Tibial nerve (tissue), 4 donors: ENCODE measurements at places on chromosomes 11 and 22.
A peak's percentile ranks its signal among the peaks of the same experiment; 100 is the strongest.

DNA sequence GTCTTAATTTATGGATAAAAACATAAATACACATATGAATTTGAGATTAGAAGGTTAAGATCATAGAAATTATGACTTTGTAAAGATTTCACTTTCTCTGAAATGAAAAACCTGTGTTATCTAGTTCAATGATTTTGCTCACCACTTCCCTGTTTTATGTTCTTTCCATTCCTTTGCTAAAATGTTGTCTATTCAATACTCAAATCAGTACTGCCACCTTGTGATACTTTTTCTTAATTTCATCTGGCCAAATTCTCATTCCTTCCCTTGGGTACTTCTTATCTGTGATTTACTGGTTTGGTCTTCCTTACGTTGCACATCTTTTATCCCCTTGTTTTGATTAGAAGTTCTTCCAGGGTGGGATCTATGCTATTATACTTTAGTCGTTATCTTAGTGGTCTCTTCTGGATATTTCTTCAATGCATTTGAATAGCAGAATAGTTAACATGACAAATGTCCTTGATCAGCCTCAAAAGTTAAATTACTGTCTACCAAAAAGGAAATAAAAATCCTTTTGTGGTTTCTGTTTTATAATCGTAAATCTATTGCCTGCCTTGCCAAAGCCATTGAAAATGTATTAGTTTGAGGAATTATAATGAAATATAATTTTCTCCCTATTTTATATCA is 197.0 kb downstream of the PGR start:
- no peaks in the 10 kb centered on the region for H3K36me3 ChIP-seq
- no peaks in the 10 kb centered on the region for H3K4me1 ChIP-seq
- DNase-seq = no peak

DNA sequence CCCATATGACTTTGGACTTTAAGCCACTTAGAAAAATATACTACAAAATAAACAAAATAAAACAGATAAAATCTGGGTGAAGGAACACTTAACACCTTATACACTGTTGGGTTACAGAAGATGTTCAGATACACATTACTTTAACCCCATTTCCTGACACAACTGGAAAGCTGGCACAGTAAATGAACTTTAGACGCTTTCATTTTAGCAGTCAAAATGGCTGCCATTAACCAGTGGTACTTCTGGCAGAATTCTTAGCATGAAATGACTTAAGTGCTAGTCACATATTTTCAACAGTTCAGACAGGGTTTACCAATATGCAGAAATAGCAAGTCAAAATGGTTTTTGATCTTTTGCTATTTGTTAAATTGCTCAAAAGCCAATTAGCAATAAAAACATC is 37.9 kb downstream of the PIK3C2A start:
- H3K27me3 ChIP-seq = no peaks in the 10 kb centered on the region
- no peak overlapping the region for H3K4me3 ChIP-seq
- peaks cover 5% of the 10 kb centered on the region for H3K4me1 ChIP-seq
- no peak for DNase-seq
- no peaks in the 10 kb centered on the region for H3K36me3 ChIP-seq
- no peak overlapping the region for H3K27ac ChIP-seq

- no peak overlapping the region for H3K4me3 ChIP-seq
- DNase-seq = no peak
These were observed 23.9 kb upstream of the RBFOX2 start for GRCh38 chr22:36052505-36052941.

- no peak overlapping the region for H3K27ac ChIP-seq
- no peak for DNase-seq
- no peaks in the 10 kb centered on the region for H3K27me3 ChIP-seq
These were observed 439.7 kb downstream of the BUD13 start for GRCh38 chr11:116333001-116333535.

DNA sequence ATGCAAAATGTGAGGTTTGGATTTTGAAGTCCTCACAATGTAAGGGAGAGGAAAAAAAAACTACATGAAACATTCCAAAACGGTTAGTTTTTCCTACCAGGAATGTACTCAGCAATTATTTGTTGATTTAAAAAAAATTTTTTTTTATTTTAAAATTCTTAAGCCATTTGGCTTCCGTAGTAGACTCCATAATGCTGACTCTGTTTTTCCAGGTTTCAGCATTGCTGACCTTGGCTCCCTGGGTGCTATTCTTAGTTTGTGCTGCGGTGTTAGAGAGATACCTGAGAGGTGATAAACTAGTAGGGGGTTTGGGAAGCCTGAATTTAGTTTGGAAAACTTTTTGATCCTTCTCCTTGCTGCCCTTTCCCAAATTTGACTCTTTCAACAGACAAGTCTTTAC is 10.6 kb downstream of the STT3A start:
- no peaks in the 10 kb centered on the region for H3K4me1 ChIP-seq
- H3K36me3 ChIP-seq = peaks cover 18% of the 10 kb centered on the region
- no peak for DNase-seq
- no peak overlapping the region for H3K4me3 ChIP-seq
- no peaks in the 10 kb centered on the region for H3K27me3 ChIP-seq
- H3K27ac ChIP-seq = no peak overlapping the region

GRCh38 chr11:113378692-113379091 is 8.9 kb upstream of the ANKK1 start:
- DNase-seq = no peak
- no peaks in the 10 kb centered on the region for H3K4me1 ChIP-seq
- H3K27ac ChIP-seq = no peak overlapping the region
- H3K27me3 ChIP-seq = no peaks in the 10 kb centered on the region
- no peaks in the 10 kb centered on the region for H3K36me3 ChIP-seq

DNA sequence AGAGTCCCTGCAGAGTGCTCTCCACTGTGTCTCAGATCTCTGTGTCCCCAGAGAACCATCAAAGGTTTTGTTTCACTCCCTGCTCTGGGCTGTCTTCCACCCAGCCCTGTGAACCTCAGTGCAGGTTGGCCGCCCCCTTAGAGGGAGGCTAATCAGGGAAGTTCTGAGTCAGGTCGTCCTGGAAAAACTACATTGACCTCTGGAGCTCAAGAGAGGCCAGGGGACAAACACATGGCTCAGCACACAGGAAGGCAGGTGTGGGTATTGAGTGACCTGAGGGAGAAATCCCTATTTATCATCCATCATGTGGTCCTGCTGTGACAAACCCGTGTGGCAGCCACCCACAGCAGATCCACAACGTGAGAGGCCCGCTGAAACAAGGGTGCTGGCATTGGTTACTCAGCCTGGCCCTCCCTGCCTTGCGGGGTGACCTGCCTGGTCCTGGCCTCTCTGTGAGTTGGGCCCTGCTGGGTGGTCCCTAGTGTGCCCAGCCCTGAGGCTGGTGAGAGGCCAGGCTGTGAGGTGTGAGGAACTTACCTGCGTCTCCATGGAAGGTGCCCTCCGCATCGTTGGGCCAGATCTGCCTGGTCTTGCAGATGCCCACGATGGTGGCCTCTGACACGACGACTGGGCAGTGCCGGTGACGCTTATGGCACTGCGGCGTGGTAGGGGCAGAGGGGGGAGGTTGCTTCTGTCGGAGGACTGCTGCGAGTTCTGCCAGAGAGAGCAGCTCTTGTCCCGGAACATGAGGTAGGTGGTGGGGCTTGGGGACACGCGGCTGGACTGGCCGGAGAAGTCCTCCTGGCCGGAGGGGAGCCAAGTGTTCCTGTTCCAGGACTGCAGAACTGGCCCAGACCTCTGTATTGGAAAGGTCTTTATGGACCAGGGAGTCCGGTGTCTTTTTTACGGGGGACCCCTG is 669 bp upstream of the BCR start:
- H3K36me3 ChIP-seq = peaks cover 9% of the 10 kb centered on the region
- peak overlapping the region; percentile 53 for H3K4me3 ChIP-seq
- no peaks in the 10 kb centered on the region for H3K27me3 ChIP-seq
- H3K27ac ChIP-seq = peak overlapping the region; percentile 82
- H3K4me1 ChIP-seq = peaks cover 43% of the 10 kb centered on the region

GRCh38 chr22:48092866-48093265 is 1330.4 kb downstream of the TBC1D22A start:
- peaks cover 13% of the 10 kb centered on the region for H3K4me1 ChIP-seq
- no peak for DNase-seq
- H3K27me3 ChIP-seq = no peaks in the 10 kb centered on the region
- no peaks in the 10 kb centered on the region for H3K36me3 ChIP-seq

DNA sequence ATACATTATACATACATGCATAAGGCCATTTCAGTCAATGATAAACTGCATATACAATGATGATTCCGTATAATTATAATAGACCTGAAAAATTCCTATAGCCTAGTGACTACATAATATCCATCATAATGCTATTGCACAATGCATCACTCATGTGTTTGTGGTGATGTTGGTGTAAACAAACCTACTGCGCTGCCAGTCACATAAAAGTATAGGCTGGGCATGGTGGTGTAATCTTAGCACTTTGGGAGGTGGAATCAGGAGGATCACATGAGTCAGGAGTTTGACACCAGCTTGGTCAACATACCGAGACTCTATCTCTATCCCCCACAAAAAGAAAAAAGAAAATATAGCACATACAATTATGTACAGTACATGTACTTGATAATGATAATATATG is 163.7 kb upstream of the DDI1 start:
- DNase-seq = no peak
- no peak overlapping the region for H3K4me3 ChIP-seq
- H3K27ac ChIP-seq = no peak overlapping the region

DNA sequence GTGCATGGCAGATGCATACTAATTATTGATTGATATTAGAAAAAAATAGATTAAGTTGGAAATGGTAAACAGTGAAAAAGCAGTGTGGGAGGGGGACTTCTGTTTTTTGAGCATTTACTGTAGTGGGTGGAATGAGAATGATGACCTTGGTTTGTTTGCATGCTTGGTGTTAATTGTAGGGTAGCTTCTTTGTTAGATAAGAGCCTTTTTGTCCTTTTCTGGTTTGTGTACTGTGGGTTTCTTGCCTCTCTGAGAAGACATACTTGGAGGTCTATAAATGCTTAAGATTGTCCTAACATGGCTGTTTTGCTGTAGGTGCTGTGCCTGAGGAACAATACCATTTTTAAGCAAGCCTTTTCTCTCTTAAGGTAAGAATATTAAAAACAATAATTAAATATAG is 17.0 kb downstream of the MRPL48 start:
- H3K36me3 ChIP-seq = no peaks in the 10 kb centered on the region
- H3K27ac ChIP-seq = no peak overlapping the region
- no peak overlapping the region for H3K4me3 ChIP-seq
- no peak for DNase-seq
- H3K27me3 ChIP-seq = no peaks in the 10 kb centered on the region
- no peaks in the 10 kb centered on the region for H3K4me1 ChIP-seq

DNA sequence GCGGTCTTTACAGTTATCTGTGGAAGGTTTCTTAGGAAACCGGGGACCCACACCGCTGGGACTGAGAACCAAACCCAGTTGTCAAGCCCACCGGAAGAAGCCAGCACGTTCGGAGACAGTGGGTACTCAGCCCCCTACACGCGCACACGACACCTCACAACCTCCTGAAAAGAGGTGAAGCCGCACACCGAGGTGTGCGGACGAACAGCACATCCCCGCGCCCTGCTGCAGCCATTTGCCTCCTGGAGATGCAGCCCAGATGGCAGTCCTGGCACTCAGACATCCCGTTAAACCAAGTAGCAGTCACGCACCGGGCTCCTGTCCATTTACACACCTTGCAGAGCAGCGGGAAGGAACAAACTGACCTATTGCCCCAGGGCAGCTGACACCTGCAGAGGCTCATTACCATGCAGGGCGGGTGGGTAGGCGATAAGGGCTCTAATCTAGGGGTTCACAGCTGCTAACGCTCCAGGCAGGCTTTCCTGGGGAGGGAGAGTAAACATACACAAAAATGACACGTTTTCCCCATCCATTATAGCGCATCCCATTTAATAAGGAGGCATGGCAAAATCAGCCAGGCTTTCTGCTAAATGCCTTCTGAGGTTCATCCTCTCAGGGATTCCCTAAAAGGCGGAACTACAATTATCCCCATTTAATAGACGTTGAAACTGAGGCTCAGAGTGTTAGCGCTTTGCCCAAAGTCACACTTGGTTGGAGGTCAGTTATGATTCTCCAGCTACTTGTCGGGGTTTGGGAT is 864 bp upstream of the EHBP1L1 start:
- H3K36me3 ChIP-seq = peaks cover 3% of the 10 kb centered on the region
- H3K4me1 ChIP-seq = no peaks in the 10 kb centered on the region
- H3K4me3 ChIP-seq = peak overlapping the region; percentile 60
- H3K27me3 ChIP-seq = no peaks in the 10 kb centered on the region
- peak overlapping the region; percentile 94 for H3K27ac ChIP-seq

GRCh38 chr22:37309211-37310074 is 27.1 kb downstream of the CYTH4 start:
- H3K4me1 ChIP-seq = peaks cover 5% of the 10 kb centered on the region
- no peak overlapping the region for H3K27ac ChIP-seq
- H3K36me3 ChIP-seq = no peaks in the 10 kb centered on the region
- no peak overlapping the region for H3K4me3 ChIP-seq

- peak overlapping the region; percentile 67 for H3K4me3 ChIP-seq
- peak overlapping the region; percentile 96 for H3K27ac ChIP-seq
- no peak for DNase-seq
- no peaks in the 10 kb centered on the region for H3K4me1 ChIP-seq
- H3K36me3 ChIP-seq = peaks cover 19% of the 10 kb centered on the region
These were observed 1.6 kb upstream of the ATG16L2 start for GRCh38 chr11:72812604-72812966.

- H3K27me3 ChIP-seq = no peaks in the 10 kb centered on the region
- H3K4me3 ChIP-seq = no peak overlapping the region
- H3K36me3 ChIP-seq = no peaks in the 10 kb centered on the region
- no peaks in the 10 kb centered on the region for H3K4me1 ChIP-seq
- no peak for DNase-seq
These were observed 193.5 kb downstream of the UVRAG start for GRCh38 chr11:76008474-76008873.

GRCh38 chr22:46024136-46024840 is 47.3 kb upstream of the WNT7B start:
- H3K27ac ChIP-seq = no peak overlapping the region
- no peaks in the 10 kb centered on the region for H3K27me3 ChIP-seq
- DNase-seq = no peak
- peaks cover 19% of the 10 kb centered on the region for H3K4me1 ChIP-seq
- no peak overlapping the region for H3K4me3 ChIP-seq

DNA sequence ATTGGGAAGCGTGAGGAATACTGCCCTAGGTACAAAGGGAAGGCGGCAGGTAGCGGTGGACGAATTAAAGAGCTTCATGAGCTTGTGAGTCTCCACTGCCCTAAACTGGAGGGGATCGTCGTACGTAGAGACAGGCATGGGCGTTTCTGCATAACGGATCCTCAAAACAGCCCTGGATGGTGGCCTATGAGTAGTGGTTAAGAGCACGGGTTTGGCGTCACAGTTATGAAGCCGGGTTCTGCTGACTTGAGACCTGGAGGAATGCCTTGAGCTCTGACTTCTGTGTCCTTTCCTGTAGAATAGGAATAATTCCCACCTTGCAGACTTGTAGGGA is 335 bp downstream of the TMEM138 start:
- H3K4me3 ChIP-seq = peak overlapping the region; percentile 63
- DNase-seq = no peak
- no peaks in the 10 kb centered on the region for H3K4me1 ChIP-seq
- peaks cover 31% of the 10 kb centered on the region for H3K36me3 ChIP-seq

DNA sequence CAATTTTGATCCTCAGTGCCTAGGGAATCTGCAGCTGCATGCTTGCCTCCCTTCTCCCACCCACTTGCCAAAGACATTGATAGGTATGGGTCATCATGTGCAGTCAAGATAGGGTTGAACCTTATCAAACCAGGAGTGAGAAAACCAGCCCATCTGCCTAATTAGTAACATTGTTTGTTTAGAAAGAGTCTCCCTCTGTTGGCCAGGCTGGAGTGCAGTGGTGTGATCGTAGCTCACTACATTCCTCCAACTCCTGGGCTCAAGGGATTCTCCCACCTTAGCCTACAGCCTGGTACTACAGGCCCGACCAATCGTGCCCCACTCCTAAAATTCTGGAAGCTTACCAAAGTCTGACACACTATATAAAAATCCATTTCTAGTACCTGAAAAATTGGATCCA is 4.6 kb downstream of the C11orf71 start:
- no peak overlapping the region for H3K4me3 ChIP-seq
- no peak for DNase-seq
- H3K36me3 ChIP-seq = no peaks in the 10 kb centered on the region
- no peak overlapping the region for H3K27ac ChIP-seq
